ENCODE measurements at places on chromosomes 12 and 14. TPM values are rescaled to one million over a fixed set of nuclear protein-coding genes. Genes with fewer than 3 reads are reported as not detected.

- DNase-seq, result no peak
Measured at GRCh38 chr12:47753021-47754001, 5.4 kb downstream of the RAPGEF3 start.

GRCh38 chr12:21169878-21170472, 39.0 kb downstream of the SLCO1B1 start:
- no peak for DNase-seq

- no peak for DNase-seq
Measured at GRCh38 chr12:92272061-92272964, 126.7 kb upstream of the BTG1 start.

- DNase-seq, result no peak
Measured at GRCh38 chr14:74879427-74880182, 2.1 kb upstream of the DLST start.

- no peak for DNase-seq
Measured at GRCh38 chr12:84694116-84694515, 218.5 kb downstream of the SLC6A15 start.

GRCh38 chr12:64320611-64321010, 69.9 kb downstream of the C12orf56 start:
- DNase-seq, result no peak

DNA sequence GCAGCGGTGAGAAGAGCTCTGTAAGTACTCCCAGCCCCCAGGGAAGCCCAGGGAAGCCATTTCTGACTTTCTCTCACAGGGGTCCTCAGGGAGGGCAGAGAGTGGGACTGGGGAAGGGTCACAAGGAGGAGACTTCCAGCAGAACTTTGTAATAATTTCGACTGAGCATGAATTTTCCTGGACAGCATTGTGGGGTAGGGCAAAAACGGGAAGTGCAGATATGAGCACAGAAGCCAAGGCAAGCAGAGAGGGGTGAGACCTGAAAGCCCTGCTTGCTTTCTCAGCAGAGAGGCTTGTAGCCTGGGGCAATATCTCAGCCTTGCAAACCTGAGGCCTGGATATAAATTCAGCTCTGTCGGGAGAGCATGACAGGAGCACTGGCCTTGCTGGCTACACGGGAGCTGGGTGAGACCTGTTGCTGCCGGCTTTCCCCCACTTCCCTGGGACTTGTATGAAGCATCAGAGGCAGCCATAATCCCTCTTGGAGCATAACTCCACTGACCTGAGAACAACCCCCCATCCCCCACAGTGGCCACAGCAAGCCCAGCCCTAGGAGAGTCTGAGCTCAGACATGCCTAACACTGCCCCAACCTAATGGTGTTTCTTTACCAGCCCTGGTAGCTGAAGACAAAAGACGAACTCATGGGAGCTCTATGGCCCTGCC, 9.8 kb upstream of the IQSEC3 start:
- DNase-seq, result no peak

DNA sequence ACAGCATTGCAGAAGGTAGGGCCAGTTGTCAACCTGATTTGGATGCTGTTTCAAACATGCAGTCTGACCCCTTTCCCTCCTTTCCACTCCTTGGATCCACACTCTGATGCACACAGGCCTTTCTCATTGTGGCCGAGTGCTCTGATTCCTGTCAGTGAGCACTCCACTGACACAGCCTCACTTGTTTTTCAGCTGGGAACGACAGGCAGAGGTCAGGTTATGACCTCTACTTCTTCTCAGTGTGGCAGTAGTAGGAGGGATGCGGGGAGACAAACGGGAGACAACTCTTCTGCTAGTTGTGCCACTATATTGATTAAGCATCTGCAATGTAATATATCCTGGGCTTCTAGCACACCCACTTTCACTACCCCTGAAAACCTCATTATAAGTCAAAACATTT, 61.8 kb downstream of the DERA start:
- no peak for DNase-seq

- DNase-seq, result no peak
Measured at GRCh38 chr12:6608592-6609281, 1.6 kb upstream of the CHD4 start.

GRCh38 chr12:129296671-129297070, 443.4 kb downstream of the GLT1D1 start:
- DNase-seq, result no peak

DNA sequence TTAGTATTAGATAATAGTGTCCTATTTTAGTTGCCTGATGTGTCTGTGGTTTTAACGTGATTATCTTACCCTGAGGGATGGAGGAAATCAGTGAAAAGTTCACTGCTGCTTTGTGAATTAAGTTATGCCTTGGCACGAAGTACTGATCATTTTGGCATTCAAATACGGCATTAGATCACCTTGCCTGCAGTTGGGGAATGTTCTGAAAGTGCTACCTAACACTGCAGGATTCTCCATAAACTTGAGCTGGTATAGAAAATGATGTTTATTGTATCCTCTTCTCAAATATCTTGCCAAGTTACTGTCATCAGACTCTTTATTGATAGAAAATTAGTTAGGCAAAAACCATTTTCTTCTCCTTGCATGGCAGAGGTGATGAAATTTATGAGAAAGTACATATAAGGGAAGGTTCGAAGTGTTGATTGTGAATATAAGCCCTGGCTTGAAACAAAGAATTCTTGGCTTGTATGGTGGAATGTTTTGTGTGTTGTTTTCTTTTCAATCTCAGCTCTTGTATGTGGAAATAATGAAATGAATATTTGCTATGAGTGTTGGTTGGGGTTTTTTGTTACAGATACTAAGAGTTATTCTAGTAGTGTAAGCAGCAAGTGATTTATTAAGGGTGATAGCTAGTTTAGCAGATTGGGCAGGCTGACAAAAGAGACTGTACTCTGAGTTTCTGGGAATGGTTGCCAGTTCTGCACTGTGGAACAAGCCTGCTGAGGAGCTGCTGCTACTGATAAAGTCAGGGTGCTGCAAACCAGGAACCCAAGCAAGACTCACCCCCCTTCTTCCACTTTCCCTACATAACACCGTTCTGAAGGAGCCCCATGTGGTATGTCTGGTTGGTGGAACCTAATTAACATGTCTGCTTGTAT, 448.3 kb downstream of the PCNX1 start:
- DNase-seq, result no peak

Gene ACACB
- total RNA-seq, result 5.0 TPM

DNA sequence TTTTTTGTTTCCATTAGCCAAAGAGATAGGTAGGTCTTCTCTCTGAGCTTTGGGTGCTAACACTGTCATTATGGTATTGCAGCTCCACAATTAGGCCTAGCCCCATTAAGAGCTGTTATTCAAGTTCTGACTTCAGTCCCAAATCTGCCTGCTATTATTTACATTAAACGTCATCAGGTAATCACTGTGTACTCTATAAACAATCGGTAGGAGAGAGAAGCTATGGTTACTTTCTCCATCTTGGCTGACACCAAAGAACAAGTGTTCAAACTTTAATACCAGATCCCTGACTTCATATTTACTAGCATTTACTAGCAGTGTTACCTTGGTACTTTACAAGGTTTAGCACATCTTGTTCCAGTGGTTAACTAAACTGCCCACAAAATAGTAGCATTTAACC, 305.1 kb upstream of the GARIN2 start:
- DNase-seq, result no peak

DNA sequence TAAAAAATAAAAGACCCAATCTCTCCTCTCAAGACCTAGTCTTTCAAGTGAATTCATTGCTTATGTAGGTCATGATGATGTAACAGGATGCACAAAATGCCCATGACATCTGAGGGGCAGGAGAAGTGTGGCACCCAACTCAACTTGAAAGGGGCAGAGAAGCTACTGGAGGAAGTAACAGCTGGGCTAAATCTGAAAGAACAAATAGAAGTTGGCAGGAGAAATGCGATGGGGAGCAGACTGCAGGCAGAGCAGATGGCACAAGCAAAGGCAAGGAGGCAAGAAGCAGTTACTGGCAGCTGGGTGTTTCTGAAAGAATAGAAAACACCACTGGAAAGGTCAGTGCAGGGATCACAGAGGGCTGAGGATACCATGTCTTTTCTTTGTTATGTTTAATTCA, 14.6 kb downstream of the SLC38A4 start:
- DNase-seq, result no peak

DNA sequence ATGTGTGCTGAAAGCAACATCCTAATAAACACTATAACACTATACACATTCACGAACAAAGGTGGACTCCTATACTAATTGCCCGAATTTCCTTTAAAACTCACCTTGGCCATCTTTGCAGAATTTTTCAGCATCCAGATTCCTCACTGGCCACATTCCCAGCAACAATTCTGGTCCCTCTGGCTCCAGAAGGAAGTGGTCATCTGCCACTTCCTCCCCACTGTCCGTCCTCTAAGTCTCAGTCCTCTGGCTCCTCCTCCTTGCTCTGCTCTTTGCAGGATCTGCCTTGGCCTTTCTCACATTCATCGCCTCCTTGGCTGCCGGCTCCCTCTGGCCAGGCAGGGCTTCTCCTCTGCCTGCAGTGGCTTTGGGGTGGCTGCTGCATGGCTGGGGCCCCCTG, 426.0 kb downstream of the FUT8 start:
- DNase-seq, result no peak

DNA sequence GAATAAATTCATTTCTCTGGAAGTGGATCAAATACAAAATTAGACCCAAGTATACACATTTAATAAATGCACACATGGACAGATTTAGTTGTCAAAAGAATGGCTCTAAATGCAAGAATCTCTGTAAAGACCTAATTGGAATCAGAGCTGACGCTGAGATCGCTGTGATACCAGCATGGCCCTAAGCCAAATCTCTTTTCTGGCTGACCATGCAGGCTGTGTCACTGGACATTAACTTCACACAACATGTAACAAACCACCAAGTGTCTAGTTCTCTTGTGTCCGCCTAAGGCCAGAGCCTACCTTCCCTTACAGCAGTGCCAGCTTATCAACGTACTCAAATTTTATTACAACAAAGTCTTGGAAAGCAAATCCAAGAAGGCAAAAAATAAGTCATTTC, 127.5 kb downstream of the MED13L start:
- no peak for DNase-seq

DNA sequence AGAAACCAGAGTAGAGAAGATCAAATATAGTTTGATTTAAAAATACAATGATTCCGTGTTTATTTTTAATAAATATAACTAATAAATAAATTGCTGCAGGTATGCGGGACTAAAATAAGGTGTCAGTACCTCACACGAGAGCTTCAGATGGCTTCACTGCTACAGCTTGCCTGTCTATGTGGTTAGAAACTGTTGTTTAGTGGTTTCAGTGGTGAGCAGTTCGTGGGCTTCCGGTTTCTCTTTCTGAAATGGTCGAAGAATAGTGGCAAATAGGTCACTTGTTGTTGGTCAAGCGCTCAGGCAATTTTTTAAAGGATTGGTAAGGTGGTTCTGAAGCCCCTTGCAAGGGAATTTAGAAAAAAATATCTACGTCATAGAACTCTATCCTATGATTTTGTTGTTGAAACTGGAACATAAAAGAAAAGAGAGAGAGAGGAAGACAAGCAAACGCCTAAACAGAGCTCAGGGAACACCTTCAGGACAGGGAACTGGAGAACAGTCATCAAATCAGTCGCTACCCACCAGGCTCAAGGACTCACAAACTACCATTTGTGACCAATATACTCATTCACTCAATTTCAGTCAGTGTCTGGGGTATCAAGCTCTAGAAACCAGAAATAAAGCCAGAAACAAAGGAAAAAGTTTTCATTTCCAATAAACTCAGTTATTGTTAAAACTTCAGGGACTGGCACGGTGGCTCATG, 31.3 kb downstream of the GABARAPL1 start:
- DNase-seq, result no peak

DNA sequence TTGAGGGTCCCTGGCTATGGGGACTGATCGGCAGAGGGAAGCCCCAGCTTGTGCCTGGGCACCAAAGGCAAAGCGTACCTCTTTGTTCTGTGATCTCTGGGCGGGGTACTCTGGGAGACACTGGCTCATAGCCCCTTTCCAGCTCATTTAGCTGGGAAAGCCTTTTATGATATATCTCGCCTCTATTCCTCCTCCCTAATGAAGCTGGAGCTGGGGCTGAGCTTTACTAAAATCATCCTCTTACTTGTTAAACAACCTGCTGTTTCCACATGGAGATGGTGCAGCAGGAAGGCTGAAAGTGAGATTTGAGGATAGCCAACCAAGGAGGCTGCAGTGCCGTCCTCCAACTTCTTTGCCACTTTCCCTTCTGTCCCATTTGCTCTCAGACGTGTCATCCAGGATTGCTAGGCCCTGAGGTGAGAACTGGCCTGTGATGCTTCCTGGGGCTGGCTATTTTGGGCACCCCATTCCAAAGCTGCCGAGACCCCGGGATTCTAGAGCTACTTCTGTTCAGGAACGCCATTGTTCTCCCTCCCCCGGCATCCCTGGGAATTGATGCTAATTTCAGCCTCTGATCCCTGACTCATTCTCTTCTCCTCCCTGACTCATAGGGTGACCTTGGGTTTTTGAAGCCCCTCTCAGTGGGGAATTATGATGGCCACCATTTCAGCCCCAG, 16.0 kb downstream of the PDE1B start:
- no peak for DNase-seq

Gene PDZRN4
- total RNA-seq, result not detected

Gene FAM90A1
- total RNA-seq, result 0.36 TPM

GRCh38 chr12:65940744-65941143, 116.5 kb downstream of the HMGA2 start:
- DNase-seq, result no peak

Gene NRDE2
- total RNA-seq, result 24.4 TPM

- no peak for DNase-seq
Measured at GRCh38 chr14:95685978-95686922, at the start of gene TCL1B. TCL1B (plus strand) TSS chr14:95686426; CDS start chr14:95686468, 42 bp downstream.

- no peak for DNase-seq
Measured at GRCh38 chr12:5078423-5078822, 34.7 kb downstream of the KCNA5 start.

DNA sequence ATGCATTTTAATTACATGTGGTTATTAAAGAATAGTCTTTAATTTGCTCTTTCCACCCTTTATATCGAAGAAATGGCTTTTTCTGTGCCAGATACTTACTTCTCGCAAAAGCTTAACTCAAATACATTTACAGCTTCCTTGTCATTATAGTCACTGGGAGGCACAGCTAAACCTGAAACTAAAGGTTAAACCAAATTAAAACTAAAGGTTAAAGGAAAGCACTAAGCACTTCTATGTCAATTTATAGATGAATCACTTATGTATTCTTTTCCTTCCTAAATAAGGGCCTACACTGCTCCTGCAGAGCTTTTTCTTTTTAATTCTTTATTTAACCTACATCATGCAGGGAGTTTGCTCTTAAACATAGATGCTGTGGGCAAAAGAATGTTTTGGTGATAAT, 9.1 kb downstream of the C14orf93 start:
- DNase-seq, result no peak

Gene TARBP2
- 48.2 TPM for total RNA-seq

- DNase-seq, result no peak
Measured at GRCh38 chr14:61406198-61406597, 84.8 kb downstream of the PRKCH start.

GRCh38 chr14:24263848-24264247, 871 bp upstream of the TGM1 start:
- no peak for DNase-seq

Gene CORO1C
- 46.1 TPM for total RNA-seq

DNA sequence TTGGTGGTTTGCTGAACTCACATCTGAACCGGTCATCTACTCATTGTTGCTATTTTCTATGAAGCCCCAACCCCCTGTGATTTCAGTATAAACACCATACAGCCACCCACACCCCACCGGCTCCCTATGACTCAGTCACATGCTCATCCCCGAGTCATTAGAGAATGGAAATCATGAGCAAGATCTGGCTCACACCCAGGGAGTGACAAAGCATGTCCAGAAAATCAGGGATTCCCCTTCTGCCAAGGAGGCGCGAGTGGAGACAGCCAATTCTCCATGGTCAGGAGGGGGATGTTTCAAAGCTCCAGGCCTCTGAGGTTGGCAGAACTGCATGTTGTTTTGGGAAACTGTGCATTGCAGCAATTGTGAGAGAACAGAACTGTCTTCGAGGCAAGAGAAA, 657.5 kb upstream of the TBX3 start:
- DNase-seq, result no peak
